ENCODE measurements at places on chromosomes 11 and 22. TPM values are rescaled to one million over a fixed set of nuclear protein-coding genes. Genes with fewer than 3 reads are reported as not detected.
A peak's percentile ranks its signal among the peaks of the same experiment; 100 is the strongest.

- no peak for DNase-seq
These were observed 51.8 kb upstream of the ASPHD2 start for GRCh38 chr22:26377170-26377830.

DNA sequence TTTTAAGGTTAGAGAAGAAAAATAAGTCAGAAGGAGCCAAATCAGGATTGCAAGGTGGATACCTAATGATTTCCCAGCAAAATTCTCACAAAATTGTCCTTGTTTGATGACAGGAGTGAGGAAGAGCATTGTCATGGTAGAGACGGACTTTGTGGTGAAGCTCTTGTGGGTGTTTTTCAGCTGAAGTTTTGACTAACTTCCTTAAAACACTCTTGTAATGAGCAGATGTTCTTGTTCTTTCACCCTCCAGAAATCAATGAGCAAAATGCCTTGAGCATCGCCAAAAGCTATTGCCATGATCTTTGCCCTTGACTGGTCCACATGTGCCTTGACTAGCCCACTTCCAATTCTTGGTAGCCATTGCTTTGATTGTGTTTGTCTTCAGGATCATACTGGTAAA lies 20.0 kb downstream of the CALCB start:
- no peak for DNase-seq

UBE2L6 gene
- polyA plus RNA-seq: 30.6 TPM

DNA sequence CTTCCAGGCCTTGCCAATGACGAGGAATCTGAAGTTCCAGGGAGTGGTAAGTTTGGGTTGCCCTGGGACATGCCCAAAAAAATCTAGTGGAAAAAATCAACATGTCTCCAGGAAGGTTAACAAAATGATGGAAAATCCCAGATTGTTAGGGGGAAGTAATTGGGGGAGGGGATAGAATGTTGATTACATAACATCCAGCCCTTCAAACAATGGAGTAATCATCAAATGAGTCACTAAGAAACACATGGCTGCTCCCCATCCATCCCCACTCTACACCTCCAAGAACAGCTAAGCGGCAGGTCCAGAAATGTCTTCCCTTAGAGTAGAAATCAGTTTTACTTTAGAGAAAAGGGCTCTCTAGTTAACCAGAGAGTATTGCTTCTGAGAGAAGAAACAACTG lies 94.9 kb downstream of the ETS1 start:
- DNase-seq: no peak

GRCh38 chr11:94544646-94545263 lies 1.0 kb downstream of the FUT4 start:
- no peak for DNase-seq

DNA sequence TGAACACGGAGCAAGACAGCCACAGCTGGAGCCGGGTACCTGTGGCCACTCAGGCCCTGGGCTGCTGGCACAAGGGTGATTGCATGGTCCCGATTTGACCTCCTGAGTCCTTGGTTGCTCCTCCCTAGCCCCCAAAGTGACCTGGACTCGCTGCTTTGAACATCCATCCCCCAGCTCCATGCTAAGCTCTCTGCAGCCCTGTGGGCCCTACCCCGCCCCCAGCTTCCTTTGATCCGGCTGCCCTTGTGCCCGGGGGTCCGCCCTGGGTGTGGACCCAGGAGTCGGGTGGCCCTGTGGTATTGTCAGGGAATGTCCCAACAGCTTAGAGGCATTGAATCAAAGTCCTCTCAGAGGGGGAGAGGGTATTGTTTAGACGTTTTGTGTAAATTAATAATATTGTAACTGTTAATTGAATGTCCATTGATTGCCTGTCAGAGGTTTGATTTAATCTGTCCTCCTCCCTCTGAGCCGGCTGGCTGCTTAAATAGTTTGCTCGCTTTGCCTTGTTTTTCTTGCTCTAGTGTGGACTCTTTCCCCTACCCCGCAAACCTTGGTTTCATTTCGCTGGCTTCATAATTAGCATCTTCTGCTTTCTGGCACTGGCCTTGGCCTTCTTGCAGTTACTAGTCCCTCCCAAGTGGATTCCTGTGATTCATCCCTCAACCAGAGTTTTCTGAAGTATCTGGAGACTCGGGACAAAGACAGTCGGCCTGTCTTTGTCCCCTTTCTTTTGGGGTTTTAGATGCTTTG lies 20.7 kb downstream of the GRIK4 start:
- DNase-seq: no peak

DNA sequence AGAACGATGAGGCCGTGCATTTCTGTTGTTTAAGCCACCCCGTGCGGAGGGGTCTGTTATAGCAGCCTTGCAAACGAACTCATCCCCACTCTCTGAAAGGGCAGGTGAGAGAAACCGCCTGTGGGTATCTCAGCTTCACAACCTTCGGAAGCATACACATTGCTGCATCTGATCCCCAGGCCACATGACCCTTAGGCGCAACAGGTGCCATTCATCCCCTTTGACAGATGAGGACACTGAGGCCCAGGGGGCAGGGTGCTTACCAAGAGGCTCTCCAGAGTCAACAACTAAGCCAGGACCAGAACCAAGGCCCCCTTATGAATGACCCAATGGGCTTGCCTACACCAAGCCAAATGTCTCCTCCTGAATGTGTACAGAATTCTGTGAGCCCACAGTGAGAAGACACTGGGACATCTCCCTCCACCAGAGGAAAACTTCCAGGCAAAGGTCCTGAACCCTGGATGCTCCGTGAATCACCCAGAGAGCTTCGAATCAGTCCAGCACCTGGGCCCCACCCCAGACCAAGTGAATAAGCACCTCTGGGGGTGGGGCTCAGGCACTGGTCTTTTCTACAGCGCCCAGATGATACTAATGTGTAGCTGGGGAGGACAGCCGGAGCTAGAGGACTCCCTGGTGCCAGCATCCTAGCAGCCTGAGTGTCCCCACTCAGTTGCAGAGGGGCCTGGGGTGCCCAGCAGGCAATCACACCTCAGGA lies 83.2 kb downstream of the BUD13 start:
- DNase-seq: no peak

- no peak for DNase-seq
These were observed 440.5 kb downstream of the MIAT start for GRCh38 chr22:27097933-27098332.

TTC36 gene
- 2.6 TPM for polyA plus RNA-seq

ANKK1 gene
- 0.33 TPM for polyA plus RNA-seq

DNA sequence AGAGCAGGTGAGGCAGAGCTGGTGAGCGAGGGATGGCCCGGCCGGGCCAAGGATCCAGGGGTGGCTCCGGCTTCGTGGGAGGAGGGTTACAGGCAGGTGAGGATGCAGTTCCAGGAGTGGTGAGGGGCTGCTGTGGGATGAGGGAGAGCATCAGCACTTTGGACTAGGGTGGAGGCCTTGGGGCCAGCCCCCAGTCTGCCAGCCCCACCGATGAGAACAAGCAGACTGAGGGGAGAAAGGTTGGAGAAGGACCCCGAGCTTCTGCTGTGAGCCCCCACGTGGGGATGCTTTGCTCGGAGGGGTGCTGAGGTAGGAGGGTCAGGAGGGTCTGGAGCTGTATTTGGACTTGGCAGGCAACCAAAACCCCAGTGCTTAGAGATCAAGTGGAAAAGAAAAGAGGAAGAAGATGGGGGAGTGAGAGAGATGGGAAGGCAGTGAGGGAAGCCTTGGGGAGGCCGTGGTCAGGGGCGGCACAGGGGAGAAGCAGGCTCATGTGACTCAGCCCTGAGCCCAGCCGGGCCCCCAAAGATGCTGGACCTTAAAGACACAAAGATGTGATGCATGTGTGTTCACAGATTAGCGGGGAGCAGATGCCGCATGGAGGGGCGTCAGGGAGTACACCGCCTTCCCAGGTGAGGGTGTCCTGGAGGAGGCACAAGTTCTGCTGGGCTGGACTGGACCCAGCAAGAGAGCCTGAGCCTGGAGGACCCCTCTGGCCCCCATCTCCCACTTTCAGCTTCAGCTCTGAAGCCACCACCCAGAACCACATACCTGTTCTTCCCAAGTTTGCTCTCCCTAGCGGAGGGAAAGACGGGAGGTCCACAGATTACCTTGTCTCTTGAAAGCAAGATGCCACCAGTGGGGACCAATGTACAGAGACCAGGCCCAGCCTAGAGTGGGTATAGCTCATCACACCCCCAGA lies 91.3 kb downstream of the CDKN1C start:
- DNase-seq: no peak

DNA sequence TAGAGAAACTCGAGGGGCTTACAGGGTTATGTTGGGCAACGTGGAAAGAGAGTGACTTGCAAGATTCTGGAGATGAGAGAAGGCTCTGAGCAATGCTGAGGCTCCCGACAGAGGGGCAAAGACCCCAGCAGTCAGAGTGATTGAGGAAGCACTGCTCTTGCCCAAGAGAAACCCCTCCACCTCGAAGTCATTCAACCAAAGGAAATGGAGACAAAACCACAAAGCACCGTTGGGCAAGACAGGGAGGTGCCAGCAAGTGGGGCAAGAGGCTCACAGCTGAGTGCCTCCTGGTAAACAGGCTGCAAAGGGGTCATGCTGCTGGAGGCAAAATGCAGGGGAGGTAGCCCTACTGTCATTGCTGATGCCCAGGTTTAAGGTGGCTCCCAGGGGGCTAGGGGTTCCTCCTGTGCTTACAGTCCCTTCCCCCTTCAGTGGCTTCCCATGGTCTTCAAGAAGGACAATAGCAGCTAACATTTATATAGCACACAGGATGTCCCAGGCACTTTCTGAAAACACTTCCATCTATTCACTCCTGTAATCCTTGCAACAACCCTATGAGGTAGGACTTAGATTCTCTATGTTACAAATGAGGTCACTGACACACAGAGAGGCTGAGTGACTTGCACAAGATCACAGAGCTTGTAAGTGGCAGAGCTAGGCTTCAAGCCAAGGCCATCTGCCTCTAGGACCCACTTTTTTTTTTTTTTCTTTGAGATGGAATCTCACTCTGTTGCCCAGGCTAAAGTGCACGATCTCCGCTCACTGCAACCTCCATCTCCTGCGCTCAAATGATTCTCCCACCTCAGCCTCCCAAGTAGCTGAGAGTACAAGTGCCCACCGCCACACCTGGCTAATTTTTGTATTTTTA lies 18.1 kb upstream of the MYH9 start:
- DNase-seq: no peak

DNA sequence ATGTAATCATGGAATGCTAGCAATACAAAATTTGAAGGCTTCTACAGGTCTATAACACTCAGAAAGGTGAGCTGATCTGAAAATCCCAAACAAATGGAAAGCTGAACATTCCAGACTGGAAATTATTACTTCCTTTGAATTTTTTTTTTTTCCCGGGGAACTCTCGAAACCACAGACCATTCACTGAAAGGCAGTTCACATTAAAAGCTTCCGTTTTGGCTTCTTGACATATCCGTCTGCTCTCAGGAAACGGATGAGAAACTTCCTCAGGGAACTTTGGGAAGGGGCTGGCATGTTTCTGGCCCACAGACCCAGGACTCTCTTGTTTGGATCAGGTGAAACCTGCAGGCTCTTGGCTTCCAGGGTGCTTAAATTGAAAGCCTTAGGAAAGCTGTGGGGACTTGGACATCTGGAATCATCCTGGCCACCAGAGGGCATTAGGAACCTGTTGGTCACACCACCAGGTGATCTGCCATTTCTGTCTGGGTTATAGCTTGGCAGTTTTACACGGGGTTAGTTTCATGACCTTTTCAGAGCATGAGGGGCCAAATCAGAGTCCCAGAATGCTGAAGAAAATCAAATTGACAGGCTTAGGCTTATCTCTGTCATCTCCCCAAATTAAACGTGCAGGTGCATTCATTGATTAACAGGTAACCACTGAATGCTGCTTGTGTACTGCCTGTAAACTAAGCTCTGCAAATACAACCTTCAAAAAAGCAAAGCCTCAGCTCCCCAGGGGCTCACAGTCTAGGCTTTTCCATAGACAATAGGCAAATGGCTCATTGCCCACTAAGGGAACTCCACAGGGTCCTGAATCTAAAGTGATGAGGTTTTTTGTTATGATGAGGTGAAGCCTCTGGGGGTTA lies 22.7 kb upstream of the GRAMD1B start:
- peak; percentile 73 for DNase-seq

- no peak for DNase-seq
These were observed 155.4 kb upstream of the PDGFD start for GRCh38 chr11:104319396-104319795.

IGSF9B gene
- polyA plus RNA-seq: 6.3 TPM

POU2AF2 gene
- not detected for polyA plus RNA-seq

DNA sequence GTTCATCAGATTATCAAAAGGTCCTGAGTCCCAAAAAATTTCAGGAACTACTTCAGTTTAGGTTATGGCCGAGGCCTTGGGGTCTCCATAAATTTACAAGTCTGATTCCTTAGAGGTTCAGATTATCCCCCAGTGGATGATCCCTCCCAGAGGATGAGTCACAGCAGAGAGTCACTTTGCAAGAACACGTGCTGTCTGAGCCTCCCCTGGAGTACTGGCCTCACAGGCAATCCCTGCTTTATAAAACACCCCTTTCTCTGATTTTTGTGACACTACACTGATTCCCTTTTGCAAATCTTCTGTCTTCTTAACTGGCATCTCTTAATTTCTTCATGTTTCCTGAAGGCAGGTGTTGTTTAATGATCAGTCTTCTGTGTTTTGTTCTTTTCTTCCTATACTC lies 45.3 kb downstream of the CCDC34 start:
- DNase-seq: no peak

DNA sequence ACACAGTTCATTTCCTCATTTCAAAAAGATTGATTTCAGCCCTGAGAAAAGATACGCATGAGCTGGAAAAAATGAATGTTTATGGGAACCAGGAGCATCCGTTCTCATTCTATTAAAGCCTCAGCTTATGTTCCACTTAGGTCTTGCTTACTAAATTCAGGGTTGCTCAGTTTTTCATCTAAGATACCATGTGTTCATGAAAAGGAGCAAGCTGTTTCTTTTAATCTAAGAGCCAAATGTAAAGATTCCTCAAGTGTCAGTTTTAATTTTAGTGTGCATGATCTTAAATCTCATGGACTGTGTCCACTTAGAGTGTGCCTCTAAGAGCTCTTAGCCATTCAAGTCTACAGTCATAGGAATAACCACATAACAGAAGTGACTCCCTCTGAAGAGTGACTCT lies 141.5 kb upstream of the ARHGAP42 start:
- no peak for DNase-seq

GTSE1 gene
- 22.9 TPM for polyA plus RNA-seq

Data from renal pelvis (tissue), 12 donors.